ENCODE measurements at places on chromosomes 5 and 9.

- no peak for DNase-seq
These were observed 65.2 kb upstream of the PHF24 start for GRCh38 chr9:34892886-34893285.

DNA sequence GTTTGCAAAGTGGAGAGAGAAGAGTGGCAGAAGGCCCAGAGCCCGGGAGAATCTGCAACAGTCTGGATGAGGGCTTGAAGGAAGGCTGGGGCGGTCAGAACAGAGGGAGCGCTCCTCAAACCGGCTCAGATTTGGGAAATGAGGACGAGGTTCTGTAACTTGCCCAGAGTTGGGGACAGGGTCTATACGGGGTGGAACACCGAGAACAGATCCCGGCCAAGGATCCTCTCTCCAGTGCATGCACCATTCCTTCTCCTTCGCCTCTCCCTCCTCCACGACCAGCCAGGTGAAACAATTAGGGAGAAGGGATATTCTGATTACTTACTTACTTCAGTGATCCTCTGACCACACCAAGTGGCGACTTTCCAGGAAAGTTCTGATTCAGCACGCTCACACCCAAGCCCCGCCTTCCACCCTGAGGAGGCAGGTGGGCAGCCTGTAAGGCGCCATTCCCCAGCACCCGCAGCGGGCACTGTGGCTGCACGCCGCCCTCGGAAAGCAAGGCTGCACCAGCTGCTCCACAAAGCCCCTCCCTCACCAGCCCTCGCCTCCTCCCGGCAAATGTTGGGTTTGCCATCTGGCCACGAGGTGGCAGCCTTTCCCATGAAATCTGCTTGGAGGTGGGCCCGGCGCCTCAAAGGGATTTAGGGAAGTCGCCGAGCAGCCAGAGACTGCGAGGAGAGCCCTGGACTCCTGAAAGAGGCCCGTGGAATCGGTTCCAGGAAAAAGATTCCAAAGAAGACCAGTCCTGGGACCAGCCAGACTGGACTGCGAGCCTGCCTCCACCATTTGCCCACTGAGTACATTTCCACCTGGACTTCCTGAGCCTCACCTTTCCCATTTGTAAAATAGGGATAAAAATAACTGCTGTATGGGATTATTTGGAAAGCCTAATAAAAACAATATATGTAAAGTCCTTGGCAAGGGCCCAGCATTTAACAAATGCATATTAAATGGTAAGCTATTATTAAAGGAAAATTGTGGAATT lies 22.2 kb upstream of the WWC1 start:
- peak; percentile 6 for DNase-seq

GRCh38 chr5:107744418-107745330 lies 73.9 kb upstream of the EFNA5 start:
- DNase-seq = no peak

GRCh38 chr5:15834596-15835245 lies 334.7 kb downstream of the FBXL7 start:
- no peak for DNase-seq

DNA sequence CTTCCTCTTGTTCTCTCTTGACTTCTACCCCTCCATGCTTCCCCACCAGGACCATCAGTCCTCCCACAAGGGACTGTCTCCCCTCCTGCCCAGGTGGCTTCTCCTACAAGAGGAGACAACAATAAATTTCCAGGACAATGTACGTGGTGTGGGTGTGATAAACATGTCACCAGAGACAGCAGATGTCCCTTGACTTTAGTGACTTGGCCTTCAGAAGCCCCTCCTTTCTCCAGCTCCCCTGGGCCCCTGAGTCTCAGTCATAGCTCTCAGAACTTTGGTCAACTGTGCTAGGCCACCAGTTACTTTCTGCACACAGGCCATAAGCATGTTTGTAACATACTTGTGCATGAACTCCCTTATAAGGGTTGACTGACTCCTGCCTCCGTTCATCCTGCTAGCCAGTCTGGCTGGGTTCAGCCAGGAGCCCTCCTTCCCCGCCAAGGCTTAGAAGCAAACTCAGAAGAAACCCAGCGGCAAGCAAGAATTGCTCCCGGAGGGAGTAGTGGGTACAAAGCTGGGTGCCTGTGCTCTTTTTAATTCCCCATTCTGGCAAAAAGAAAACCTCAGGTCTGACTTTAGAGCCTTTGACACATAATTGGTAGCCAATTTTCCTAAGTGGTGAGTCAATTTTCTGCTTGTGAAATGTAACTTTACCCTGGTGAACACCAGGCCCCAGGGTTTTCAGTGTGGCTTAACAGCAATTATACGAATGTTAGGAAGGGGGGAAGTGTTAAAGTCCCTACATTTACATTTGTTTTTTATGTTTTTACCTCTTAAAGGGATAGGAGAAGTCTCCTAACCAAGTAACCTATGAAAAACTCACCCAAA lies 49.2 kb downstream of the EBF1 start:
- DNase-seq = no peak

GRCh38 chr9:34430843-34431437 lies 27.4 kb downstream of the FAM219A start:
- no peak for DNase-seq

DNA sequence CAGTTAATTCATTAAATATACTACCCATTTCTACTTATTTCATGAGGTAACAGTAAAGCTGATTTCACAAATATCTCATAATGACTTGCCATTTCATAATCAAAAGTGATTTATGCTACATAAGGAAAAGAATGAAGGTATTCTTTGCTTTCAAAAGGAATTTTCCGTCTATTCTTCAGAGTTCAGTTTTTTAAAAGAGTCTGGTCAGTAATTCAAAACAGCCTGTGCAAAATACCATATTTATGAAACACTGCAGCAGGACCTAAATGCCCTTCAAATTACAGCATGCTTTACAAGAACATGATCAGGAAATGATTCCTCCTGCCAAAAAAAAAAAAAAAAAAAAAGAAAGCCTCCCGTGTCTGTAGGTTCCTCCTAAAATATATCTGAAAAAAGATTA lies 154.7 kb downstream of the KIAA0825 start:
- no peak for DNase-seq

GRCh38 chr5:146369691-146370090 lies 31.1 kb downstream of the POU4F3 start:
- no peak for DNase-seq

DNA sequence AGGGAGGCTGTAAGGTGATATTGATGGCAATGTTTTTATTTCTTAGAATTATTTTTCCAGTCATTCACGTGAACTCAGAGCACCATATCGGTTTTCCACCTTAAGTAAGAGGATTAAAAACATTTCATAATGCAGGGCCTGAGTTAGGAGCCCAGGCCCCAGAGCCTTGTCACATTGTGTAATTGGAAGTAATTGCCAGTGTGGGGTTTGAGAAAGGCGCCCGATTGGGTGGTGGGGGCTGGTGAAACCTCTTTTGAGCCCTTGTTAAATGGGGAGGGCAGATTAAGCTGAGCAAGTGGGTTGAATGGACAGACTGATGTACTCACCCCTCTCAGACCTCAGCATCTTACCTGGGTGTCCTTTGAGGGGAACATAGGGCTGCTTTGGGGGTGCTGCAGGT lies 116.7 kb upstream of the PITX1 start:
- DNase-seq = no peak

DNA sequence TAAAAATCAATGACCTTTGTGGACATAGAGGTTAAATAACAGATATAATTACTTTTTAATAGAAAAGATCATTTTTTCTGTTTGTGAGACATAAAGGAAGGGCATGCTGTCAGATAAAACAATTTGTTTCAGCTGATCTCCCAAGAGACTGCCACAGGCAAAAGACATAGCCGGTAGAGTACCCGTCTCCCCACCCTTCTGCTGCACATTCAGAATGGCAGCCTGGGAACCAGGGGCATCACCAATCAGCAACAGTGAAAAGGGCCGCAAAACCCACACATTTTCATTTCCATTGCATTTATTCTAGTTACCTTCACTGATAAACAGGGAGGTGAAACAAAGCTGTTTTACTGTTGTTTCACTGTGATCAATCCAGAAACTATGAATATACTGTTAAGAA lies 357.7 kb downstream of the ARRDC3 start:
- no peak for DNase-seq

- DNase-seq = no peak
These were observed 13.5 kb upstream of the IQGAP2 start for GRCh38 chr5:76389513-76390154.

GRCh38 chr9:122347348-122348287 lies 23.2 kb upstream of the PTGS1 start:
- DNase-seq = no peak

DNA sequence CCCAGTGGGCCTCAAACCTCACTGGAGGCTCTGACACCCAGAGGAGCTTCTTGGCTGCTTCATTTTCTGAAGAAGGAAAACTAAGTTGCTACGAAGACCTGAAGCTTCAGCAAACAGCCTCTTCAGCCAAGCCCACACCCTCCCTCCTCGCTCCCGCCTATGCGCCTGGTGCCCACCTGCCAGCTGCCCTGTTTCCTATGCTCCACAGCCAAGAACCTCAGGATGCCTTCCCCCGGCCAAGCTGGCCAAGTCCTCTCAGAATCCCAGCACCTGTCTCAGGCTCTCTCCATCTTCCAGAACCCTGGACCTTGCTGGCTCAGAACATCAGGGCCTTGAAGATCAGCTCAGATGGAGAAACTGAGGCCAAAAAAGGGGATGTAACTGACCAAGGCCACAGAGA lies 60.4 kb downstream of the STK10 start:
- DNase-seq = no peak

- no peak for DNase-seq
These were observed 503.7 kb downstream of the CDH10 start for GRCh38 chr5:24141046-24141445.

GRCh38 chr5:139658501-139658927 lies 10.4 kb downstream of the CXXC5 start:
- no peak for DNase-seq

GRCh38 chr5:148829248-148829594 lies 2.8 kb downstream of the ADRB2 start:
- no peak for DNase-seq

GRCh38 chr5:176965633-176966032 lies 40.9 kb downstream of the UIMC1 start:
- DNase-seq = no peak

DNA sequence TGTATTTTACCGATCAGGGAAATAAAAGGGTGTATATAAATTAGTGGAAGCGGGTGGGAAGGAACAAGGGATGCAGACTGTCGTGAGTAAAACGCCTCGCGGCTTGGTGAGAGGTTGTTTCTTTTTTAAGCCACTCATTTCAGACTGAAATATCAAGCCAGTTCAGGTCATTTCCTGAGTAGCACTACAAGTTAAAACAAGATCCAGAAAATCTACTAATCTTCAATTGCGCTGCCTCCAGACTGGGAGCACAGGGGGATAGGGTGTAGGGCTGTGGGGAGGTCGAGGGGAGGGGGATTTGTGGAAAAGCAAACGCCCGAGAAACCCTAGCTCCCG lies 140.8 kb downstream of the TSSK1B start:
- DNase-seq = peak; percentile 50

- no peak for DNase-seq
These were observed 557 bp upstream of the IL3 start for GRCh38 chr5:132059696-132060500.

DNA sequence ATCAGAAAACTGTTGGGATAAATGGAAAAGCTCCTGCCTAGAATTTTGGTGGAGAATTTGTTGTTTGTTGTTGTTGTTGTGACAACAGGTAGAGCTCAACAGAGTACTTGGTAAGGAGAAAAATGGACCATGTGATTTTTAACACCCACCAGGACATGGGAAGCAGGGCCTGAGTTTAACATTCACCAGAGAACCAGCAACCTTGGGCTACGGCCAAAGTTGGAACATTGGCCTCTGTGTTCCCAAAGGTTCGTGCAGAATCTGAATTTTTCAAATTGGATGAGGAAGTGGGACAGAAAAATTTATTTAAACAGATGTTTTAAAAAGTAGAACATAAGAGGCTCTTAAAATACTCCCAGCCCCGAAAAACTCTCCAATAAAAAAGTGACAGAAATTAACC lies 127.0 kb downstream of the GNA14 start:
- no peak for DNase-seq

DNA sequence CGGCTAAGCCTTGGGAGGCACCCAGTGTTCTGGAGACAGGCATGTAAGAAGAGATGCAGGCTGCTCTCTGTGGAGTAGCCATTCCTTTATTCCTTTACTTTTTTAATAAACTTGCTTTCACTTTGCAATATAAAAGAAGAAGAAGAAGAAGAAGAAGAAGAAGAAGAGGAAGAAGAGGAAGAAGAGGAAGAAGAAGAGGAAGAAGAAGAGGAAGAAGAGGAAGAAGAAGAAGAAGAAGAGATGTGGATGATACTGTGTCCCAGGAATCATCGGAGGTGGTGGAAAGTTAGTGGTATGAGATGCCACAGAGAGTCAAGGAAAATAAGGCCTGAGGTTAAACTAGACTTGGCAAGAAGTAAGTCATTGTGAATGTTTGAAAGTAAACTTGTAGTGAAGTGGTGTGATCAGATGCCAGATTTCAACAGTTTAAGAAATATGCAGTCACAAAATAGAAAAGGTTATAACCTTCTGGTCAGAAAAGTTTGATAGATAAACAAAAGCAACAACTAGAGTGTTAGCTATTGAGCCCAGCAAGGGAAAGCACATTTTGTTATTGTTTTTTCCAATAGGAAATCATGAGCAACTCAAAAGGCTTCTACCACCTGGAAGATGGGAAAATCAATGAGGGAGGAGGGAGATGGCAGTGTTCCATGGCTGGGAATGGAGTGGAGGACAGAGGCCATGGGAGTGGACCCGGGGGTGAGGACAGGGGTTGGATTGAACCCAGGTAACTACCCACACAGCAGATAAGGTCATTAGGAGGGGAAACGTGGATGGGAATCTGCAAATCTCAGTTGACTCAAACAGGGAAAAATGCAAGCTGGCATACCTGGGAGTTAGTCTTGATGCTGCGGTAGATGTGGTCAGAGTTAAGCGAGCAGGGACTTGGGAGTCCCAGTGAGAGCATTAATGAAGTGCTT lies 16.8 kb downstream of the AOPEP start:
- no peak for DNase-seq

GRCh38 chr5:54985301-54986268 lies at the start of gene ESM1:
Gene ESM1, minus strand, starts transcription at chr5:54985593. Its CDS starts 76 bp downstream, at chr5:54985517.
- DNase-seq = no peak

- peak; percentile 1 for DNase-seq
These were observed 3.8 kb downstream of the BRINP1 start for GRCh38 chr9:119365291-119366027.

DNA sequence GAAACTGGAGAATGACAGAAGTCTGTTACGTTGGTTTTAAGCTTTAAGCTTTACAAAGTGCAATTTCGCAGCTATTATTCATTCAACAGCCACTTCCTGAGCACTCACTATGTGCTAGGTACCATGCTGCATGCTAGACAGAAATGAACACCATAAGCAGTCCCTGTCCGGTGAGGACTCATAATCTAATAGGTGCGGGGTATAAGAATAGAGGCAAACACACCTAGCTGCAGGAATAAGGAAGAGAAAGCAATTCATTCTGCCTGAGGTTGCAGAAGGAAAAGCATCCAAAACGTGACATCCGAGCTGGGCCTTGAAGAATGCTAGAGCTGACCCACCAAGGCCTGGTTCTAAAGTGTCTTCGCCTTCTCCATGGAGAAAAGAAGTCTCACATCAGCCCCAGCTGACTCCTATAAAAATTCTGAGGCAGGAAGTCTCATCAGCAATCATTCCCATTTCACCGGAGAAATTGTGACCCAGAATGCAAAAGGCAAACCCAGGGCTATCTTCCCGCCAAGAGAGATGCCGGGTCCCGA lies 542 bp downstream of the FKBP15 start:
- peak; percentile 38 for DNase-seq
